Cardiac fibroblast (primary cell): ENCODE measurements at places on chromosomes 16 and 17.

DNA sequence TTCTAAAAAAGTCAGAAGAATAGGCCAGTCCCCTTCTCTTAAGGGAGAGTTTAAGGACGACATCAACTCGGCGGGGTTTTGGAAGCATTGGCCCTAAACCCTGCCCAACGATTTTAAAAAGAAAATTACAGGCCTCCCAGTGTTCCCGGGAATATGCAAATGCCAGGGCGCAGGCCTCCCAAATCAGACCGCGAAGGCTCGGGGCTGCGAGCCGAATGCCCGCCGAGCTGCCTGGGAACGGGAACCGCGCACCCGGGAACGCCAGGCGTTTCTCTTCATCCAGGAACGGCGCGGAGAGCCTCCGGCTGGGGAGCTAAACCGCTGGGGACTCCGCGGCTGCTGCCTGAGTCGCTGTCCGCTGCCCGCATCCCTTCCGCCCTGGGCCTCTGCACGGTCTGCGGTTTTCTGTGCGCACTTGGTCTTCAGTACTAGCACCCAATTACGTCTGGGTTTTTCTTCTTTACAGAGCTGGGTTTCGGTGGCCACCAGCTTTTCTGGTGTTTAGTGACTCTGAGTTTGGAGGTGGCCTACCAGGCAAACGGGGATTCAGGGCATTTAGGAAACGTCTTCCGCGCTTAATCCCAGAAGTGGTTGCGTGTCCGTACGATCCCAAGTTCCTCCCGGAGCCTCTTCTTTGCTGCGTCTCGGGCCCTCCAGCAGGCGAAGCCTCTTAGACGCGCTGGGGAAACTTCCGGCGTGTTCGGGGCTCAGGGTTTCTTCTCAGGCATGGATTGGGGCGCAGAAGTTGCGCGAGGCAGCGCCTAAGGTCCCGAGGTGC, 5.7 kb downstream of the IRX5 start:
- DNase-seq = peak; percentile 32

GRCh38 chr16:29745853-29746345, at the start of gene C16orf54:
Gene C16orf54, minus strand, starts transcription at chr16:29745990. Its CDS starts 1,039 bp downstream, at chr16:29744951.
- no peak for DNase-seq

DNA sequence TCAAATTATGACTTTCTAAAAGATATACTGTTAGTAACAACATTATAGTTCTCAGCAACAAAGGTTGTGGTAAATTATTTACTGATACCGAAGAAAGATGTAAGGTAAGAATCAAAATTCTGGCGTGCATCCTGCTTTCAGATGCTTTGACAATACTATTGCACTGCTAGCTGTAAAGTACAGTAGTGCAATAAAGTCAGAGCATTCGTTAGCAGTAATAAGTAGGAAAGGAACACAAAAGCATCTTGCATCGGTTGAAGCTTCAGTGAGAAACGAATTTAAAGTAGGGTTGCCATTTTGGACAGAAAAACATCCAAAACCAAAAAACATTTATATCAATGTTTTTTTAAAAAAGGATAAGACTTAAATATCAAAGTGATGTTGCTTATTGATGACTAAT, 4.0 kb downstream of the SKA2 start:
- peak; percentile 16 for DNase-seq

- DNase-seq = no peak
Measured at GRCh38 chr16:49075709-49076108, 205.9 kb downstream of the CBLN1 start.

DNA sequence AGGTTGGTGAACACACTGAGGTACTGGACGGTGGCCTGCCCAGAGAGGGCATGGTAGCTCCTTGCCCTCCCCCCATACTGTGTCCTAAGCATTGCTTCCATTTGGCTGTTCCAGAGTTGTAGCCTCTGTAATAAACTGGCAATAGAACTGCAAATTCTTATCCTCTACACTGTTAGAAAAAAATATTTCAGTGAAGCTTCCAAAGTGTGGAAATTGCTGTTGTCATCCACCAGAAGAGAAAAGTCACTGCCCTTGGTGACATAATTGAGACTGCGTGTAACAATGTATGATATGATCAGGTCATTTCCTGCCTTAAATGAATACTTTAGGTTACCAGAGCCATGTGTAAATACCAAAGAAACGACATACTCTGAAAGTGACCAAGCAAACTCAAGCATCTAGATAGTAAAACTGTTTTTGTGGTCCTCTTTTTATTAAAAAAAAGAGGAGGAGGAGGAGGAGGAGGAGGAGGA, 65.9 kb downstream of the CEP95 start:
- DNase-seq = peak; percentile 58

- DNase-seq = peak; percentile 91
Measured at GRCh38 chr17:43784628-43785101, 4.4 kb downstream of the CFAP97D1 start.

DNA sequence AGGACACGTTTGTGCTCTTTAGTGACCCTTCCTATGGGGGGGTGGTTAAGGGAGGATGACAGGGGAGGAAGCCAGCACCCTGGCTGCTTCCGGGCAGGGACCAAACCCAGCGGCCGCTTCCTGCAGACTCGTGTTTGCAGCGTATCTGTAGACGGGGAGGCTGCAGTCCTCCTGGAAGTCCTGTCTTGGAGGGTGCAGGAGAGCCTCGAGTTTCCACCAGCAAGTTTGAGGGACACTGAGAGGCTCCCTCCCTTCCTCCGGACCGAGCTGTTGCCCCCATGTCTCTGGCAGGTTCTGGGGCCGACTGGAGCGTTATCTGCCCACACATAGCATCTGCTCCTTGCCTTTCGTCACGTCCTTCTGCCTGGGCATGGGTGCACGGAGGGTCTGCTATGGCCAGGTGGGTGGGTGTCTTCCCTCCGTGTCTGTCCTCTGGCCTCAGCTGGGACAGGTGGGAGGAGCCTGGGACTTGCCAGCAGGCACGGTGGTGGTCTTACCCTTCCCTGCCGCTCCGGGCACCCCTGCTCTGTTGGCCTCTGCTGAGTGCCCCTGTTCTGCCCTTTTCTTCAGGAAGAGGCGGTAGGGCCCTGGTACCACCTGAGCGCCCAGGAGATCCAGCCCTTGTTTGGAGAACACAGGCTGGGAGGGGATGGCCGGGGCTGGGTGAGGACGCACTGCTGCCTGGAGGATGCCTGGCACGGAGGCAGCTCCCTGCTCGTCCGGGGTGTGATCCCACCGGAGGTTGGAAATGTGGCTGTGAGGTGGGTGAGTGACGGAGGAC, 8.8 kb downstream of the ENGASE start:
- no peak for DNase-seq

GRCh38 chr16:2019921-2020831, 591 bp downstream of the NPW start:
- no peak for DNase-seq

DNA sequence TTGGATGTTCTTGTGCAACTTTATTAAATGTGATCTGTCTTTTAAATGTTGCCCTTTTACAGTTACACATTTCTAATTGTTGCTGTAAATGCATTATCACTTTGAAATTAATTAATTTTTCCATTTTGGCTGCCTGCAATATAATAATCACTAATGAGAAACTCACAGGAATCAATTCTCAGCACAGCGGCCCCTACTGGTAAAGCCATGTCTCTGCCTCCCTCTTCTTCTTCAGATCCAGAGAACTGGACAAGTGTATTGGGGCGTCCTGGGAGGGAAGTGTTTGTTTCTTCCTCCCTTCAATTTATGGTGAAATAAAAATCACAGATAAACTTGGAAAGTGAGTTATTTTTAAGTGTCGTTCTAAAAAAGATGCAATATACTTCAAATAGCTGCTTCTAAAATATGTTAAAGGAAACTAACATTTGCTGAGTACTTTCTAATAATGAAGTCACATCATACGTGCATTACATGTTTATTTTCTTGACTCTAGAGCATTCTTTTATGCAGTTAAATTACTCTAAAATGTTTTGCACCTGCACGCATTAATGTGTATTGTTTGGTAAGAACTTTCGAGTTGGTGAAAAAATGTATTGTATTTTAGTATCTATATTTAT, 338.0 kb downstream of the WWOX start:
- peak; percentile 8 for DNase-seq

DNA sequence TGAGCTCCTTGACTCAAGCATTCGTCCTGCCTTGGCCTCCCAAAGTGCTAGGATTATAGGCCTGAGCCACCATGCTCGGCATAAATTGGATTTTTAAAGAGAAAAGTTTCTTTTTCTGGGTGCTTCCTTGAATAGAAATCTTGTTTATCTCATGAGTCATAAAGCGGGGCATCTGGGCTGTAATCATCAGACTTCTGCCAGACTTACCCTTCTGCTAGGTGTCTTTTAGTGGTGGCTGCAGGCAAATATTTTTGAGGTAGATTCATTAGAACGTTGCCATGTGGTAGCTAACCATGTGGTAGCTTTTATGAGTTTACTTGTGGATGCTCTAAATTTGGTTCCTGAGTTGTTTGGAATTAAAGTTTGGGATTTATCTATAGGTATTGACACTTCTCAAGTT, 13.4 kb downstream of the PGS1 start:
- DNase-seq = peak; percentile 19

DNA sequence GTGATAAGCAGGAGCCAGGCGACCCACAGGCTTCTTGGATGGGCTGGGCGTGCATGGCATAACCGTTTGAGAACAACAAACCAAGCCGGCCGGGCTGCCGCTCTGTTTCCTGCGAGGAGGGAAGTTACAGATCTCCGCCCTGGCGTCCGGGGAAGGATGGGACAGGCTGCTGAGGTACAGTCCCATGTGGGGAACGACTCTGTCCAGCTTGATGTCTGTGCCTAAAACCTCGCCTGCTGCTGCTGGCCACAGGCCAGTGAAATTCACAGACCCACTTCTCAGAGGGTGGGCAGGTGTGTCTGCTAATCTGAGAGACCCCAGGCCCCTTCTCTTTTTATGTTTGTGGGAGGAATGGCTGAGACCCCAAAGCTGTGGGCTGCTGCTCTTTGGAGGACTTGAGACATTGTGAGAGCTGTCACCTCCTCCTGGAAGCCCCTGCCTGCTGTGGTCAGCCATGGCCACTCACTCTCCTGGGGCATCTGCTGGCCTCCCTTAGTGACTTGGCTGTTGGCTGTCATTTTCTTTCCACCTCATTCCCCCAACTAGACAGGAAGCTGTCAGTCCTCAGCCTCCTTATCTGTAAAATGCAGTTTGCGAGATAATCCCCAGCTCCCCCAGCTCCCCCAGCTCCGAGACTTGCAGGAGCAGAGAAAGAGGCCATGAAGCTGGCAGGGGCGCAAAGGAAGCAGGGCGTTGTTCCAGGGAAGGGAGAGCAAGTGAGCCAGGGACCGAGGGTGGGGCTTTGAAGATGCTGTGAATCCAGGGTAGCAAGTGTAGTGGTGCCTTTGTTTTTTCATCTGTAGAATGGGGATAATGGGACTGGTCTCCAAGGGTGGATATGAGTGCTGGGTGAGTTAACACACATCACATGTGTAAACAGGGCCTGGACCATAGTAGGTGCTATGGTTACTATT, 51.0 kb downstream of the CMIP start:
- no peak for DNase-seq

DNA sequence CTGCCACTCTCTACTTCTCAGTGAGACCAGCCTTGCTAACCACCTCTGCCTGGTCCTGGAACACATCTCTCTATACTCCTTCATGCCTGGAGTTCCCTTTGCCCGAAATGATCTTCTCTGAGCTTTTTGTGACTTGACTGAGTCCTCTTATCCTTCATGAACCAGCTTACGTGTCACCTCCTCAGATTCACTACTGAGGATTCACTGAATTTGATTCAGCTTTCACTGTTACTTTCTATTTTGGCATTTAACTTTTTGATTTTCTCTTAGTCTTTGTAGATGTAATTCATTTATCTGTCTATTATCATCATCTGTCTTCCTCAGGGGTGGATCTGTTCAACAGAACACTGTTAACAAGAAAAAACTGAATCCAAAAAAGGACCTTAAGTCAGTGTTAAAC, 95.6 kb downstream of the RPGRIP1L start:
- DNase-seq = no peak

DNA sequence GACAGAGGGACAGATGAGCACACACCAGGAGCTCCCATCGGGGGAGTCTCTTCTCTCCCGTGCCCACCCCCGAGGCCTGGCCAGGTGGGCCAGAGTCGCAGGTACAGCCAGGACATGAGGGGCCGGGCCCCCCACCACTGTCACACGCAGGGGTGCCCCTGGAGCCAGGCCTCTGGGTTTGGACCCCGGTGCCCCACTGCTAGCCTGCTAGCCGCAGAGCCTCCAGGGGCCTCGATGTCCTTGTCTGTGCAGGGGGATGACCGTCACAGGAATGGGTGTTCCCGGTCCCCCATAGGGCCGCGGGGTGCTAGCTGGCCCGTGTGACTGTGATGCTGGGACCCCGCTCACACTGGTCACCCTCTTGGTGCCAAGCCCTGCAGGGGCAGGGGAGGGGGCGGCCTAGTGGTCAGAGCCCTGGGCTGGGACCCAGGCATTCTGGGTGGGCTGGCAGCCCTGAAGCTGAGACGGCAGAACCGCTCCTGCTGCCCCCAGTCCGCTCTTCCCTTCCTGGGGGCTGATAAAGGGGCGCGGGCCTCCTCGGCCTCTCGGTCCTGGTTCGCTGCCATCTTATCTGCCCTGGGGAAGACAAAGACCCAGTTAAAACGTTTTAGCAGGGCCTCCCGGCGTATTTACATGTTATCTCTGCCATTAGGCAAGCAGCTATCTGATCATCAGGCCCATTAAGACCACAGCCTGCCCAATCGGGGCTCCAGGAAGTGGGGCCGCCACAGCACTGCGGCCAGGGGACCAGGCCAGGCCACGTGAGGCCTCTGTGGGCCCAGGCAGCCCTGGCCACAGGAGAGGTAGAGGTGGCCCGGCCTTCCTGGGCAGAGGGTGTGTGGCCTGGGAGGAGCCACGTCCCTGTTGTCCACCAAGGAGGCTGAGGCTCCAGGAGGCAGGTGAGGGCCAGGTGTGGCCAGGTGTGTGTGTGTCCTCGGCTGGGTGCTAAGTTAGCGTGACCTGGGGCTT, 57.2 kb upstream of the ZC3H18 start:
- DNase-seq = no peak

GRCh38 chr17:7816926-7817642, 16.9 kb upstream of the KDM6B start:
- DNase-seq = no peak

GRCh38 chr17:44924107-44924544, 8.8 kb upstream of the GFAP start:
- no peak for DNase-seq

GRCh38 chr17:29778956-29779811, 150.8 kb downstream of the SSH2 start:
- peak; percentile 74 for DNase-seq

GRCh38 chr17:47762728-47763127, 29.7 kb downstream of the TBX21 start:
- DNase-seq = no peak
